ENCODE measurements at places on chromosomes 5 and 9.

DNA sequence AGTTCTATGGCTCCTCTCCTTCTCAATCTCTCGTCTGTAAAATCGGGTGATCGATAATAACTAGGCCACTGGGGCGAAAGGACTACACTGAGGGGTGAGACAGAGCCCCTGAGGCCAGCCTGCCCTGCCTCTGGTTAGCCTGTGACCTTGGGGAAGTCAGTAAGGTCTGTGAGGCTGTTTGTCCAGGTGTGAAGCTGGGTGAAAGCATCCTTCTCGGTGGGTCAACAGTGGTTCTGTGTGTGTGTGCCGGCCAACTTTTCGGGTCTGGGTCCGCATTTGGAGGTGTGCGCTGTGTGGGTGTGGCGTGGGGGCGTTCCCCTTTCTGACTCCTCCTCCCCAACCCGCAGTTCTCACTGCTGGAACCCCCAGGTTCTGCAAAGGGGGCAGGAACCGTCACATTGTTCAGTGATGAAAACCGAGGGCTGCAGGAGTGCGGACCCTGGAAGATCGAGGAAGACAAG is 5.0 kb upstream of the RNF44 start:
- peak; percentile 70 for DNase-seq

DNA sequence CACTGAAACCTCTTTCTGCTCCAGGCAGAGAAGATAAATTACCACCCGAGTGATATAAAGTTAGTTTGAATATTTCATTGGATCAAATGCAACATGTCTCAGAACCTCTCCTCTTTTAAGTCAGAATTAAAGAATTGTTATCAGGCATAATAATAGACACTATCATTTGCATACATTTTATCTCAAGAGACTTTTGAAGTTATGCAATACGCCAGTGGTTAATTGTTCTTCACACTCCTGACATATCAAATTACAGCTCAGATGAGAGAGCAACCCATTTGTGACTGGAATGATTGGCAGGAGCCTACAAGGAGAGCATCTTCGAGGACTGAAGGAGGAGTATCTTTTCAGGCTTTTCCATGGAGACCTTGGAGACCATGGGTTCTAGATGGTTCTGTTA is 452.2 kb downstream of the KDM4C start:
- DNase-seq: no peak

DNA sequence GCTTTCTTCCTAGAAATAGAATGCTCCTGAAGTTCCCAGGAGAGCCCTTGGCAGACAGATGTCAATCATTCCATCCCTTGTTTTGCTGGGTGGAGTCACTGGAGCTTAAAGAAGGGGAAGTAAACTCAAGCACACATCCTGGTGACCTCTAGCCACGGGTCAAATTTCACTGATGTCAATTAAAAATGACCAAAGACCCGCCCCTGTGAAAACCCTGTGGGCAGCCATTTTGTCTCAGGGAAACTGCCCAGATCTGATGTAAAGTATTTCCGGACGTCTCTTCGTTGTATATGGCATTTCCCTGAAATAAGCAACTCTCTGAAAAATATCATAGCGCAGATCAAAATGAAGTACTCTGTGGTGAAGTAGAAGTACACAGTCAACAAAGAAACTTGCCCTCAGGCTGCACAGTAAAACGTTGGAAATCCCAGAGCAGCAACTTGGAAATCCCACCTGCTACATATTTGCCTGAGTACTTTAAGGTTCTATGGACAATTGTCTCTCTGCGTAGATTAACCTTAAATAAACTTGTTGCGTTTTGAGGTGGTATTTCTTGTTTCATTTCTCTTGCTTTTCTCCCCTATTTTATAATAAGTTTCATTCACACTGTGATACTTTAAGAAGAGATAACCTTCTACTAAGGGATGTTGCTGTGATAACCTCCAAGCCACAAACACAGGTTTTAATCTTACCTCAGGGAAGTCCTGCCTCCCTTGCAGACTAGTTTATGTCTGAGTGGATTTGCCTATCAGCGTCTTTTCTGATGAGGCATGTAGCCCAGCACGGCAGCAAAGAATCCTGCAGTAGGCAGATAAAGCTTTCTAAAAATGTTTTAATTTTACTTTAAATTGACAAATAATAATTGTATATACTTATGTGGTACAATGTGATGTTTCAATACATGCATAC is 60.9 kb upstream of the PIP5K1B start:
- DNase-seq: no peak

DNA sequence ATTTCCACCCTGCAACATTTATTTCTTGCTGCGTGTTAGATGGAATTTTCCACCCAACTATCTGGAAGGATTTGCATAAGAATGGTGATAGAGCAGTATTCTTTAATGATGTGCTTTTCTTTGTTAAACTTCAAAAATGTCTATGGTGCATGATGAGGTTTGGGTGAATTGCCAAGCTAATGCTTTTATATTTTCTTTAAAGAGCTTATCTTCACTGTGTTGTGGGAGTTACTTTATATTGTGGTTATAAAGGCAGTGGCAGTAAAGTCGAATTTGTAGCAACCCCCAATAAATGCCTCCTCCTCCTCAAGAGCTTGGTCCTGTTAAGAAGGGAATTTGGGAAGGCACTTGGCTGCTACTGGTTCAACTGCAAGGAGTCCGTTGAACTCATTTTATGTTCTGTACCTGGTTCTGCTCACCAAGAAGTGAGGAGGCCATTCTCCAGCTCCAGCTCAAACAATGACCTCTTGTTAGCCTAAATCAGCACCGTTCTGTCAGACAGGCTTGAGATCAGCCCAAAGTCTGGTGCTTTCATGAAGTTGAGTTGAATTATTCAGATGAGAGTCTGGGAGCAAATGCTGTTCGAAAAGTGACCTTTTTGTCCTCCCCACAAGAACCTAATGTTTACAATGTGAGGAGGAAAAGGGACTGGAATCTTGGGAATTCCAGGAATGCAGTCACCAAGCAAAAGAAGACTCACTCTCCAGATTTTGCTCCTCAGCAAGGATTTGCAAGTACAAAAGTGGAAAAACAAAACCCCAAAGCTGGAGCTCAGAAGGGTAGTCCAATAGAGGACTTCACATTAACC is 217.0 kb downstream of the TMEM38B start:
- DNase-seq: no peak

DNA sequence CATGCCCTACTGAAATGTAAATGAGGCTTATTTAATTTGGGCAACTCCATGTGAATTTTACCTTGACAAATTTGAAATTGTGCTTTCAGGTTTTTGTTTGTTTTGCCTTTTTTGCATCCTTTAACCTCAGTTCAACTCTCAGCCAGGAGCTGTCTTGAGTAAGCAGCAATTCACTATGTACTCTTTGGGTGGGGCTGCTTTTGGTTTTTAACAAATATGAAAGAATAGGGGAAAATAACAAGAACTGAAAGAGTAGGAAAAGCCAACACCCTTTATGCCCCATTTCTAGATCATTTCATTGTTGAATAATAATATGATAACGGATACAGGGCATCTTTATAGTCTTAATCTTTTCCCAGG is 192.0 kb downstream of the ARHGAP26 start:
- DNase-seq: no peak

- DNase-seq: no peak
These were observed 2.7 kb downstream of the NXNL2 start for GRCh38 chr9:88537761-88538091.

GRCh38 chr5:140725799-140726471 is 25.7 kb downstream of the ZMAT2 start:
- peak; percentile 39 for DNase-seq

All from activated CD4-positive, alpha-beta T cell treated with anti-CD3 and anti-CD28 coated beads, Interleukin-2, amount 50 U/mL, for 4 hours (primary cell).